ENCODE measurements at places on chromosomes 2 and 18.

GRCh38 chr2:164515734-164516133 lies 105.5 kb downstream of the GRB14 start:
- DNase-seq, result no peak

GRCh38 chr2:43054367-43054766 lies 172.0 kb downstream of the ZFP36L2 start:
- no peak for DNase-seq

DNA sequence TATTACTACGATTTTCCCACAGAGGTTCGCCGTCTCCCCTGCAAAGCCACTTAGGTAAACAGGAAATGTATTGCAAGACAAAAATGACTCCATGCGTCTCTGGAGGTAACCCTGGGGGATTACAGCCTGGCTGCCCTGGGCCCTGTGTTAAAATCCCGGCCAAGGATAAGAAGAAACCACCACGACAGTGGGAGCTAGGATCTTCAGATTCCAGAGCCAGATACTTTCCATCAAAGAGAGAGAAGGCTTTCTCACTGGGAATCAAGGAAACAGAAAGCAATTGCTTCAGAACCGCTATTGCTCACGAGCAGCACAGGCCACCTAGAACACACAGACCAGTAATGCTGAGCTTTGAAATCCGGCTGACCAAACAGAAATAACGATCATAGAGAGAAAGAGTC lies 97.9 kb upstream of the ZNF516 start:
- DNase-seq, result no peak

GRCh38 chr2:229087843-229088516 lies 183.1 kb downstream of the PID1 start:
- no peak for DNase-seq

GRCh38 chr18:35331367-35332087 lies 12.7 kb downstream of the ZNF24 start:
- DNase-seq, result no peak

GRCh38 chr2:34602262-34602661 lies 1003.2 kb upstream of the FAM98A start:
- no peak for DNase-seq

DNA sequence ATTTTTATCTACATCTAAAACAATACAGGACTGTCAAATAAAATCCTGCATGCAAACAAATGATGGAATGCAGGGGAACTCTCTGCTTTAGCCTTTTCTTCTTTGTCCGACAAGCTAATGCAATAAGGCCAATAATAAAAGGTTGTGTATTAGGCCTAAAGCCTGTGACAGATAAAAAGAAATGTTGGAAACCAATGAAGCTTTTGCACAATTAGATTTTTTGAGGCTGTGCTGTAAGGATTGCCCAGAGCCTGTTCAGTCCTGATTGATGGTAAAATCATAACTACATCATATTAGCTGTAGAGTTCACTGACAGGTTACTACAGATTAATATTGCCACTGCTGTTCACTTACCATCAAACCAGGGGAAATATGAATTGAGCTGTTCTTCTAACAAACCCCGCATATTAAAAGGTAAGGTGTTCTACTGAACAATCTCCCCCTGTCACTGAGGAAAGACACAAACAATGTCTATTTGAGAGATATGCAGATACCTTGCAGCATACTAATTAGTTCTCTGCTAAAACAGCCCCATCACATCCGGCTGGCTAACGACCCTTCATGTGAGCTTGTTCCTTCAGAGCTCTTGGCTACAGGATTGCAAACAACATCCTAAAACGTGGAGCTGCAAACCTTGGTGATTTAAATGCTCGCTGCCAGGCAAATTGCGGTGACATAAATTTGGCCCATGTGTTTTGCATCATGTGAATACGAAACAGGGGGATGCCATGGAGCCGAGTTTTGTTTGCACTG lies 305.4 kb downstream of the MTX2 start:
- no peak for DNase-seq

GRCh38 chr2:161582386-161582785 lies 41.8 kb upstream of the SLC4A10 start:
- DNase-seq, result no peak

Data from caudate nucleus (tissue), 63 donors.